ENCODE measurements at places on chromosomes 16 and 17.

- DNase-seq, result no peak
Measured at GRCh38 chr17:31425282-31426040, 34.0 kb downstream of the RAB11FIP4 start.

DNA sequence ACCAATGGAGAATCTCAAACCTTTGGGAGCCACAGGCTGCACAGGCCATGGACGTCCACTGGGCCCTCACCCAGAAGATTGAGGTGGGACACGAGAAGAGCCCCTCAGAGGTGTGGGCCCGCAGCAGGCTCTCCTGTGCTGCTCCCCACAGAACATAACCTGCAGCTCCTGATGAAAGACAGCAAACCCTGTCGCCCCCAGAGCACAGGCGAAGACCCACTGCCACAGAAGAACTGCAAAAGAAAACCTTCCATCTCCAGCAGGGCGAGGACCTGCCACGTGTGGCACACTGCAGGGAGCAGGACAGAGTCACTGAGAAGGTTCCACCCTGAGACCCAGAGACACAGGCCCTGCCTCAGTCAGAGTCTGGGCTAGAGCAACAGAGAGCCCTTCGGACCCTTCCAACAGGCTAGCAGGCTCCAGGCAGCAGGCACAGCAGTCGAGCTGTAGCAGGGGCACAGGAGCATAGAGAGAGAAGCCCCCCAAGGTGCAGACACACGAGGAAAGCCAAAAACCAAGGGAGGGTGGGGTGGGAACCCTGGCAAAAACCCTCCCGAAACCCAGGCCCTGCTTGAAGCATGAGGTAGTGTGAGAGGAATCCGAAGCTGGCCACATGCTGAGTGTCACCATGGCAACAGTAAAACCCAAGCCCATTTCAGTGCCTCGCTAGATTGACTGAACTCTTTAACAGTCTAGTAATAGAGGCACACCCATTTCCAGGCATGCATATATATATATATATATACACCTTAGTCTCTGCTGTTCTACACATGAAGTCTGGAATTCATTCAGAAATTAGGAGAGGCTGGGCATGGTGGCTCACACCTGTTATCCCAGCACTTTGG lies 60.0 kb upstream of the CHMP6 start:
- DNase-seq, result no peak

GRCh38 chr16:6248199-6248598 lies 1084.4 kb upstream of the RBFOX1 start:
- no peak for DNase-seq

GRCh38 chr17:59292174-59292523 lies 39.3 kb upstream of the YPEL2 start:
- no peak for DNase-seq

DNA sequence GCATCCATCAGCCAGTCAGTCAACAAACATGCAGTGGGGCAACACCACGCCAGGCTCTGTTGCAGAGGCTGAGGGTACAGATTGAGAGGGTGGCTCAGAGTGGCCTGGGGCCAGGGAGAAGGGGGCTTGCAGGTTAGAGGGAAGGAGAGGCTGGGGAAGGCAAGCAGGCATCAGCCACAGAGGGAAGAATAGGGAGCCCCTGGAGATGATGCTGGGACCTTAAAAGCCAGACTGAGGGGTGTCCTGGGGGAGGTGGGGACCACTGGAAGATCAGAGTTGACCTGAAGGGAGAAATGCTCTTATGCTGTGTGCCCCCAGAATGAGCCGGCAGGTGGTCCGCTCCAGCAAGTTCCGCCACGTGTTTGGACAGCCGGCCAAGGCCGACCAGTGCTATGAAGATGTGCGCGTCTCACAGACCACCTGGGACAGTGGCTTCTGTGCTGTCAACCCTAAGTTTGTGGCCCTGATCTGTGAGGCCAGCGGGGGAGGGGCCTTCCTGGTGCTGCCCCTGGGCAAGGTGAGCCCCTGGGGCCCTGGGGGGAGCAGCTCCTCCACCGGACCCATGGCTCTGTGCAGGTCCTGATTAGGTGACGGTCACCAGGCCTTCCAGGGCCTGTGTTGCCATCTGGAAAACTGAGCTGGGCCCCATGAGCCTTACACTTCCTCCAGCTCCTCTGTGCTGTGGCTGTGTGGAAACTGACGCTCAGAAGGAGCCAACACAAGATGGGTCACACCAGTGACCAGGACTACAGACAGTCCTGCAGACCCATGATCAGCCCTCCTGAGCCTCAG lies 1.7 kb downstream of the CORO1A start:
- DNase-seq, result peak; percentile 48

Measured in ureter (tissue), 1 donor.